ENCODE measurements at places on chromosomes 6 and 20. TPM values are rescaled to one million over a fixed set of nuclear protein-coding genes. Genes with fewer than 3 reads are reported as not detected.

GSTA1 gene
- total RNA-seq, result not detected

SRMS gene
- total RNA-seq, result not detected

CLPSL1 gene
- total RNA-seq, result not detected

CFAP206 gene
- not detected for total RNA-seq

SYNDIG1 gene
- total RNA-seq, result 0.67 TPM

DUSP15 gene
- not detected for total RNA-seq

LHFPL5 gene
- total RNA-seq, result not detected

SRC gene
- total RNA-seq, result 10.5 TPM

SF3B5 gene
- 168 TPM for total RNA-seq

LAMA4 gene
- 28.6 TPM for total RNA-seq

SLC22A2 gene
- total RNA-seq, result not detected

CALHM4 gene
- not detected for total RNA-seq

NOX3 gene
- total RNA-seq, result not detected

ULBP3 gene
- 18.3 TPM for total RNA-seq

LRRN4 gene
- total RNA-seq, result not detected

JAG1 gene
- total RNA-seq, result 43.6 TPM

GSTA2 gene
- total RNA-seq, result not detected

RSPO4 gene
- total RNA-seq, result 0.32 TPM

TMC2 gene
- total RNA-seq, result not detected

TUBB2B gene
- not detected for total RNA-seq

THEMIS gene
- not detected for total RNA-seq

CPNE5 gene
- 1.3 TPM for total RNA-seq

TBCC gene
- 51.8 TPM for total RNA-seq

MARCKS gene
- total RNA-seq, result not detected

PTK6 gene
- not detected for total RNA-seq

SYNGAP1 gene
- total RNA-seq, result 1.4 TPM

TPMT gene
- total RNA-seq, result 7.5 TPM

Measured in HT1080 (cell line).